ENCODE measurements at places on chromosomes 13 and 19. TPM values are rescaled to one million over a fixed set of nuclear protein-coding genes. Genes with fewer than 3 reads are reported as not detected.

SIGLEC8 gene
- not detected for total RNA-seq

VSTM1 gene
- total RNA-seq, result not detected

CALR3 gene
- not detected for total RNA-seq

CYP2A7 gene
- not detected for total RNA-seq

Data from smooth muscle cell of the pulmonary artery (primary cell).